ENCODE measurements at places on chromosomes 16 and 17.

DNA sequence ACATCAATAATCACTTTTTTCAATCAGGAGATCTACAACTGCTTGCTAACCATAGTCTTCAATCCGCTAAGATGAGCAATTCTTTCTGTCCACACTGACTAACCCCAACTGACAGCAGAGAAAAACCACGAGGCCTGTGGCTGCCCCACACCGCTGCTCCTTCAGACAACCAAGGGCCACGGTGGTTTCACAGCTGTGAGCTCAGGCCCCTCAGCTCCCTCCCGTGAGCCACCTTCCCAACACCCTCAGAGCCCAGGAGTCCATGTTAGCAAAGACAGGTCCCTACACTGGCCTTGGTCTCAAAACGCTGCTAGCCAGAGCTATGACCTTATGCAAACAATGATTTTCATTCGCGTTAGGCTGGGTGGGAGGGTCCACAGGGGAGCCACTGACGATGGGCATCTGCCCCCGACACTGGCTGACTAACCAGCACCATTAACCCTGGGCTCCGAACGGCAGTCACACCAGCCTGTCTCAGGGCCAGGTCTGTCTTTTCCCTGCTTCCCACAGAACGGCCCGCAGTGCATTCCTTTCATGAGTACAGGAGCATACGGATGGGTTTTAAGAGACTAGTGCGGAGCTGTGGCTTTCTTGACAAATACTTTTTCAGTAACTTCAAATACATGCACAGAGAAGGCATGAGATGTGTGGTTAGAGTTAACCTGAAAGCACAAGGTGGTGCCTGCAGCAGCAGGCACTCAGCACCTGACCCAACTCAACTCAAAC lies 67.3 kb downstream of the ANKRD11 start:
- no peak for DNase-seq

DNA sequence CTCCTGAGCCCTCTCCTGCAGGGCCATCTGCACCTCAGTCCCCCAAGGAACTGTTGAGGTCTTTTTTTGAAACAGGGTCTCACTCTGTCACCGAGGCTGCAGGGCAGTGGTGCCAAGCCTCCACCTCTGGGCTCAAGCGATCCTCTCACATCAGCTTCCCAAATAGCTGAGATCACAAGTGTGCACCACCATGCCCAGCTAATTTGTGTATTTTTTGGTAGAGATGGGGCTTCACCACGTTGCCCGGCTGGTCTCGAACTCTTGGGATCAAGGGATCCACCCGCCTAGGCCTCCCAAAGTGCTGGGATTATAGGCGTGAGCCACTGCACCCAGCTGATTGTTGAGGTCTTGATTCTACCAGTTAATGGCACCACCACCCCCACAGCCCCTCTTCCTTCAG lies 27.9 kb upstream of the ENDOV start:
- no peak for DNase-seq

- peak; percentile 44 for DNase-seq
Observed at GRCh38 chr16:53892155-53892554, 188.2 kb downstream of the FTO start.

- DNase-seq, result no peak
Observed at GRCh38 chr16:3175157-3176093, 12.6 kb upstream of the OR1F1 start.

- no peak for DNase-seq
Observed at GRCh38 chr16:49581630-49582298, 208.2 kb downstream of the C16orf78 start.

- no peak for DNase-seq
Observed at GRCh38 chr16:11744075-11744470, 1.4 kb upstream of the TXNDC11 start.

DNA sequence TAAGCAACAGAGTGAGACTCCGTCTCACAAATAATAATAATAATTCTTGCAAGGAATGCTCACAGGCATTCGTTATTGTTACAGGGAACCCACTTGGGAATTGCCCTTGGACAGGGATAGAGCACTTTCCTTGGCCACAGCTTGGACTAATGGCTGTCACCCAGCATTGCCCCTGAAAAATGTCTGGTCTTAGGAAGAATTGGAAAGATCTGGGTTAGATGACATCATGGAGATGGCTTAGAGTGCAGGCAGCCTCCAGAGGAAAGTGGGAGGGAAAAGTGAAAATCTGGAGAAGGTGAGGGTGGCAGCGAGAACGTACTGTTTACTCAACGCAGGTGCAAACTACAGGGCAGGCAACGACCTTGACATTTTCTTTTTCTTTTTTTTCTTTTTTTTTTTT lies 59.3 kb upstream of the MRTFB start:
- no peak for DNase-seq

GRCh38 chr17:44798356-44798755 lies 31.7 kb downstream of the GJC1 start:
- no peak for DNase-seq

DNA sequence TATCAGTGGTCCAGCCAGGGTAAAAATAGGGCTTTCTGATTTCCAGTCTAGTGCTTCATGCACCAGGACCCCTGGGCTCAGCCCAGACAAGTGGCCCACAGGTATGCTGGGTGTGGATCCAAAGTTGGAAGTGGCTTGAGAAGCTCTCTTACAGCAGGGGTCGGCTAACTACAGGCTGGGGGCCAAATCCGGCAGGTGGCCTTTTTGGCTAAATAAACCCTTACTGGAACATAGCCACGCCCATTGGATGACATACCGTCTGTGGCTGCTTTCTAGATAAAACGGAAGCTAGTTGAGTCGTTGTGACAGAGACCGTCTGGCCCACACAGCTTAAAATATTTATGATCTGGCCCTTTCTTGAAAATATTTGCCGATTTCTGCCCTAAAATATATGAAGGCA lies 119.0 kb upstream of the CDC42EP4 start:
- DNase-seq, result no peak

DNA sequence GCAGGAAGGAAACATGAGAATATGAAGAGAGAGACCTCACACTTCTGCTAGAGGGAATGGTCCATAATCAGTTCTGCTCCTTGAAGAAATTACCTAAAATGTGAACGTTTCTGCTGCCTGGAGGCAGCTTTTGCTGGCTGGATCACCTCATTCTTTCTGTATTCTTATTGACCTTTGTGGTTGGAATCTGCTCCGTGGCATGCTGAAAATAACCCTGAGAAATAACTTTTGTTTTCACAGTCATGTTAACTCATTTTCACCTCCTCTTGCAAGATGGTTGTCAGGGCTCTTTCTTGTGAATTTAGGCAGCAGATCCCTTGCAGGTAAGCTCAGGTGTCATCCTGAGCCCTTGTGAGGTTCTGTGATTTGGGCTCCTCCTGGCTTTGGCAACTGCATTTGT lies 70.2 kb downstream of the IRF8 start:
- DNase-seq, result no peak

DNA sequence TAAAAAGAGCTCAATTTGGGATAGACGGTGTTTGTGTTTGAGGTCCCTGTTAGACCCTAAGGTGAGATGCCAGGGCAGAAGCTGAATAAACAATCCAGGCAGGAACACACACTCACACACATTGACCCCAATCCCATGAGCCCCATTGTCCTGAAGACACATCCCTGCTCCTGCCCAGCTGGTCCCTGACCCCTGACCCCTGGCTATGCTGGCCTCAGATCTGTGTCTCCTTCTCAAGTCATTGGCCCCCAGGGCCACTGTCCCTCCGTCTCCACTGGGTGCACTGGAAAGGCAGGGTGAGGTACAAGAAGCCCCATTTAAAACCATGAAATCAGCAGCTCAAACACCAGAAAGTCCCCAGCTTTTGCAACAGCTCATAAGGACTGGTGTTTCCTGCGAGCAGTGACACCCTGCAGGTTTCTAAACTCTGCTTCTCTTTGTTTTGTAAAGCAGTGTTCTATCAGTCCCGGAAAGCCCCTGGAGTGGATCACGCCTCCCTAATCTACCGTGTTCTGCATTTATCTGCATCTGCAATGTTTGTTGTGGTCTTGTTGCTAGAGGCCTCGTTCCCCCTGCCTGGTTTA lies 18.0 kb upstream of the ASGR2 start:
- DNase-seq, result no peak

DNA sequence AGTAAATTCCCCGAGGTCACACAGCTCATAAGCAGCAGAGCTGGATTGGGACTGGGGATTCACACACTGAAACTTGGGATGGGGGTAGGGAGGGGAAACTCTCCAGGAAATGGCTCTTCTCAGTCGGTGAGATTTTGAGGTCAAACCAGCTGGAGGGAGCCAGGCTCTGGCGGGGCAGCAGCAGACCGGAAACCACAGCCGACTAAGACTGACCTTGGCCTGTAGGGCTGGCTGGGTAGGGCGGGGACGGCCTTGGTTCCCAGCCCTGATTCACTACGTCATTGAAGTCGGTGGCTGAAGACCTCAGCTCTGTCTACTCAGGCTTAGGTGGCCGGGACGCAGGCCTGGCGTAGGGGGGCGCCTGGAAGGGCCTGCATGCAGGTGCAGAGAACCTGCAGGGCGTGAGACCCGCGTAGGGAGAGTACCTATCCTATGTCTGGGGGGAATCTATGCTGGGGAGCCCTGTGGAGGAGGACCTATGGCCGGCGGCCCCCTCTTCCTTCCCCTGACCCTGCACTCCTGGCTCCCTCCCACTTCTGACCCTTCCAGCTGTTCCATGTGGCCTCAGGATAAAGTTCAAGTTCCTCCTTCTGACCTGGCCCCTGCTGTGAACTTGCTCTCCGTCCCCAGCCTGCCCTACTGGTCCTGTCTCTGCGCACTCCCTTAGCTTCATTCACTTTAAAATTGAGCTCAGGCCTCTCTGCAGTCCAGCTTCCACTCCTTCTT lies 11.9 kb upstream of the SLC4A1 start:
- peak; percentile 80 for DNase-seq

- DNase-seq, result no peak
Observed at GRCh38 chr17:38970804-38971203, 3.6 kb upstream of the FBXO47 start.

DNA sequence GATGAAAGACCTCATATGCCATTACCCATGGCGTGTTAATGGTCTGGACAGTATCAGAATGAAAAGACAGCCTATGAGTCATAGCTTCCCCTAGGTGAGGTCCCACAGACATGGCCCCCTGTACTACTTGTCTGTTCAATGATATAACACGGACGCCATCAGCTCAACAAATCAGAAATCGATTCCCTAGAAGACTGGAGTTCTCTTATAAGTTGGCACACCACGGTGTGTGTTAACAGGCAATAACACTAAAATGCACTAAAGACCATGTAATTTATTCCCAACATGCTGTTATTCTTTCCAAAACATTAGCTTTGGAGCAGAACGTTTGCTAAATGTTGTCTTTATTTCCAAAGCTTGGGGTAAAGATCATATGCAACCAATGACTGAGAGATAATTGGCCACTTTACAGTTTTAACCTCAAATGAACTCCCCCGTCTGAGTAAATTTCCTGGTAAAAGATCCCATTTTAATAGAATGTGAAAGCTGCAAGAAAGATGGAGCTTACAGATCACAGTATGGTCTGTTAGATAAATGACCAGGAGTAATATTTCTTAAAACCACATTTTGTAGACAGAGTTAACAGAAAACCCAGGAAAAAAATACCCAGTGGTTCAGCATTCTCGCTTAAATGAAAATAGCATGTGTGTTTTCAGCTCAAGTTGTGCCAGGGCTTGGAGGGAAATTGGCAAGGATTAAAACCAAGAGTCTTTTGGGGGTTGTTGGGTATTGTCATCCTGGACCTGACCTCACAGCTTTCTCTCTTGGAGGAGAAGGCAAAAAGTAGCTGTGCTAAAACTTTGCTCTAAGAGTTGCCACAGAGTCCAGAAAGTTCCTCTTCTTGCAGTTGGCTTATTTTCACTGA lies 65.9 kb downstream of the PCTP start:
- DNase-seq, result no peak

DNA sequence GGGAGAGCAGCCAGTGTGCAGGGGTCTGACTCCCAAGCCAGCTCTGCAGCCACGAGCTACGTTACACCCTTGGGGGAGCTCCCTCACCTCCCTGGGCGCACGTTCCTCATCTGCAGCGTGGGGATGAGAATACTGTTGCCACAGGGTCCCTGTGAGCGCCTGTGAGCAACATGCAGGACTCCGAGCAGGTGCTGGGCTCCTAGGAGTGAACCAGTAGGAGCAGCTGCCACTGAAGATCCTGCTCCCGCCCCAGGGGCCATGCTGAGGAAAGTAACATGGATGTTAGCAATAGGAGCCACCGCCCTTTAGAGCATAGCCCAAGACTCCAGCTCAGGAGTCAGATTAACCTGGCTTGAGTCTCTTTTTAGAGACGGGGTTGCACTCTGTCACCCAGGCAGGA lies 15.9 kb downstream of the DNAAF1 start:
- no peak for DNase-seq

DNA sequence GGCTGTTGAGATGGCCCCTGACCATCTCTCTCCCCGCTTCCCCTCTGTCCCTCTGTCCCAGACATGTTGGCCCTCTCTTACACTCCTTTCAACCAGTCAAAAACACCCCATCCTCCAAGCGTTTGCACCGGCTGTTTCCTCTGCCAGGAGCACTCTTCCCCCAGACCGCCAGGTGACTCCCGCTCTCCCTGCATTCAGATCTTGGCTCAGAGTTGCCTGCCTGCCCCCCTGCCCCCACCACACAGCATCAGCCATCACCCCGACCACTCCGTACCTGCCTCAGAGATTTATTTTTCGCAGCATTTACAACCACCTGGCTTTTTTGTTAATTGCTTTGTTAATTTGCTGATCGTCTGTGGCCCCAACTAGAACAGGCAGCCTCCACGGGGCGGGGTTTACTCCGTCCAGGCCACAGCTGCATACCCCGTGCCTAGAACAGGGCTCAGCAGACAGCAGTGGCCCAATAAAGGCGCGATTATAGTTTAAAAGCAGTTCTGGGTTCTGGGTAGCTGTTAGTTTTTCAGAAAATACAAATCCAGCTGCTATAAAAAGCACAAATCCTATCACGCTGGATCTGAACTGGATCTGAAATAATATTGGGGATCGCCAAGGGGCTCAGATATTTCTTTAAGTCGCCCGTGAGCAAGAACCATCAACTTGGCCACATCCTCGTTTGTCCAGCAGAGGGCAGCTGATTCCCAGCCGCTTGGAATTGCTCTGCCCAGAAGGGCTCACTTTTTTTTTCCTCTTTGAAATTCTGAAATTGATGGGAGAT lies 173.6 kb downstream of the IRF8 start:
- DNase-seq, result peak; percentile 68

GRCh38 chr17:8447799-8448198 lies 12.1 kb downstream of the NDEL1 start:
- DNase-seq, result no peak

DNA sequence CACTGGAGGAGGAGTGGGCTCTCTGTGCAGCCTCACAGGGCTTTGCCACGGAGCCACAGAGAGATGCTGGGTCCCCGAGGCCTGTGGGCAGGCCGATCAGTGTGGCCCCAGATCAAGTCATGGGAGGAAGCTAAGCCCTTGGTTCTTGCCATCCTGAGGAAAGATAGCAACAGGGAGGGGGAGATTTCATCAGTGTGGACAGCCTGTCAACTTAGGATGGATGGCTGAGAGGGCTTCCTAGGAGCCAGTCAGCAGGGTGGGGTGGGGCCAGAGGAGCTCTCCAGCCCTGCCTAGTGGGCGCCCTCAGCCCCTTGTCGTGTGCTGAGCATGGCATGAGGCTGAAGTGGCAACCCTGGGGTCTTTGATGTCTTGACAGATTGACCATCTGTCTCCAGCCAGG lies 3.9 kb downstream of the NXPH3 start:
- DNase-seq, result no peak

- no peak for DNase-seq
Observed at GRCh38 chr16:14509055-14509454, 121.0 kb downstream of the PARN start.
